Forelimb muscle (tissue), 1 donor: ENCODE measurements at places on chromosomes 7 and 10. TPM values are rescaled to one million over a fixed set of nuclear protein-coding genes. Genes with fewer than 3 reads are reported as not detected.

DPP6 gene
- polyA plus RNA-seq, result 3.2 TPM

NKX6-2 gene
- 2.6 TPM for polyA plus RNA-seq

TRPV6 gene
- 0.09 TPM for polyA plus RNA-seq

PLXNA4 gene
- polyA plus RNA-seq, result 4.9 TPM

CDK14 gene
- polyA plus RNA-seq, result 17.2 TPM

CAV1 gene
- 162 TPM for polyA plus RNA-seq

MARVELD1 gene
- 37.1 TPM for polyA plus RNA-seq
